ENCODE measurements at places on chromosomes 3 and 15. TPM values are rescaled to one million over a fixed set of nuclear protein-coding genes. Genes with fewer than 3 reads are reported as not detected.

The GMNC gene
- not detected for total RNA-seq

The SLC9C1 gene
- 0.14 TPM for total RNA-seq

The CHDH gene
- total RNA-seq, result under 0.01 TPM

The MME gene
- 789 TPM for total RNA-seq

The IQCF5 gene
- not detected for total RNA-seq

The MRPS22 gene
- 81.8 TPM for total RNA-seq

The CHRD gene
- 1.4 TPM for total RNA-seq

The SATB1 gene
- total RNA-seq, result 20.5 TPM

The ISLR gene
- 157 TPM for total RNA-seq

The EEFSEC gene
- 1.3 TPM for total RNA-seq

The SERINC4 gene
- 0.09 TPM for total RNA-seq

The VILL gene
- total RNA-seq, result 6.7 TPM

The PRR20G gene
- total RNA-seq, result not detected

The MORF4L1 gene
- total RNA-seq, result 290 TPM

The NEK10 gene
- total RNA-seq, result 15.8 TPM

The CYP1A1 gene
- total RNA-seq, result 0.71 TPM

The ECE2 gene
- total RNA-seq, result not detected

The APOD gene
- total RNA-seq, result 0.43 TPM

The BOC gene
- total RNA-seq, result 8.7 TPM

The CELSR3 gene
- 1.00 TPM for total RNA-seq

The SEMA3F gene
- total RNA-seq, result 0.92 TPM

The CALML4 gene
- 1.1 TPM for total RNA-seq

The GPR87 gene
- total RNA-seq, result not detected

The IL17RE gene
- total RNA-seq, result 0.14 TPM

The TLE3 gene
- 25.9 TPM for total RNA-seq

The MAGEL2 gene
- 0.37 TPM for total RNA-seq

The CYP8B1 gene
- total RNA-seq, result not detected

The HTR3E gene
- not detected for total RNA-seq

The KCNMB2 gene
- not detected for total RNA-seq

The CCDC71 gene
- total RNA-seq, result 16.2 TPM

The MST1 gene
- total RNA-seq, result 6.0 TPM

The RCCD1 gene
- 11.0 TPM for total RNA-seq

The NPAP1 gene
- total RNA-seq, result not detected

The ALG1L2 gene
- not detected for total RNA-seq

The WDR82 gene
- total RNA-seq, result 66.6 TPM

The GPR27 gene
- total RNA-seq, result not detected

The TF gene
- total RNA-seq, result 0.28 TPM

The MYO5C gene
- 0.09 TPM for total RNA-seq

The MITF gene
- 24.0 TPM for total RNA-seq

The ITIH3 gene
- 0.09 TPM for total RNA-seq
